ENCODE measurements at places on chromosomes 2 and 18.

GRCh38 chr2:127560931-127561280 lies 25.4 kb downstream of the MYO7B start:
- no peak for DNase-seq

DNA sequence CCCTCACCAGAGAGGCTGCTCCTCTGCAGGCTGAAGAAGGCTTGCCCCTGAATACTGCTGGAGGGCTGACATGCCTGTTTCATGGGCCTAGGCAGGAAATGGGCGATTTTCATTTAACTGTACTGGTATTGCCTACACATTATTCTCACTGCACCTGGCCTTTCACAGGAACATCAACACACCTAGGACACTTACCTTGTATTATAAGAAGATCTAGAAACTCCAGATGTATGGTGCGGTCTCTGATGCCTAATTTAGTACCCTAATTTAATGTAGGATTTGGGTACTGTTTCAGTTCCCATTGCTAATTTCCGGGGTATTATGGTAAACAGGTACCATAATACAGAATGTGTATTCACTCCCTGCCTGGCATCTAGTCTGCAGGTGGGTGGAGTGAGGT lies 146.0 kb downstream of the MYO1B start:
- no peak for DNase-seq

GRCh38 chr2:172647439-172647838 lies 88.2 kb upstream of the RAPGEF4 start:
- DNase-seq: no peak

GRCh38 chr18:59419386-59419785 lies 60.3 kb upstream of the LMAN1 start:
- no peak for DNase-seq

GRCh38 chr18:76495006-76495370 lies at the start of gene ZNF516:
Gene ZNF516 (minus strand): TSS chr18:76495242. CDS start chr18:76443054, 52,188 bp downstream.
- no peak for DNase-seq

- DNase-seq: no peak
These were observed 84.5 kb upstream of the SNTG2 start for GRCh38 chr2:866009-866680.

DNA sequence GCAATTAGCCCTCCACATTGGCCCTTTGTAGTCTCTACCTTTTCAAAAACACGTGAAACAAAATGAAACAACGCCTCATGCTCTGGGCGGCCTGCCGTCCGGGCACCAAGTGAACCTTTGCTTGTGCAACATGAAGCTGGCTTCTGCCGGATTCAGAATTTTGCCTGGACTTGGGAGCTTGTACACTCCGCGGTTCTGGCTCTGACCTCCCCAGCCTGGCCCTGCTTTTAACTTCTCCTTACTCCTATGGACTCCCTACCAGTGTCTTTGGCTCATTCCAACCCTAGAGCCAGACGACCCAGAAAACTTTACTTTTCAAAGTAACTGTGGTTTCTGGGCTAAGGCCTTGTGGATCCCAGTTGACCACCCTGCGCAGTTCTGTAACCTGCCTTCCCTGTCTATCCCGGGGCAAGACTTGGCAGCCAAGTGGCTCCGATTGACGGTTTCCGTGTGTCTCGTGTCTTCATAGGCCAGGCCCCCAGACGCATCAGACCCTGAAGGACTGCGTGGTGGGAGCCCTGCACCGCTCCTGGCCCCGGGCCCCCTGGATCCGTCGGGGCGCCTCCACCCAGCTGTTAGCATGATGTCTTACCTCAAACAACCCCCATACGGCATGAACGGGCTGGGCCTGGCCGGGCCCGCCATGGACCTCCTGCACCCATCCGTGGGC lies 1.9 kb downstream of the OTX1 start:
- DNase-seq: no peak

DNA sequence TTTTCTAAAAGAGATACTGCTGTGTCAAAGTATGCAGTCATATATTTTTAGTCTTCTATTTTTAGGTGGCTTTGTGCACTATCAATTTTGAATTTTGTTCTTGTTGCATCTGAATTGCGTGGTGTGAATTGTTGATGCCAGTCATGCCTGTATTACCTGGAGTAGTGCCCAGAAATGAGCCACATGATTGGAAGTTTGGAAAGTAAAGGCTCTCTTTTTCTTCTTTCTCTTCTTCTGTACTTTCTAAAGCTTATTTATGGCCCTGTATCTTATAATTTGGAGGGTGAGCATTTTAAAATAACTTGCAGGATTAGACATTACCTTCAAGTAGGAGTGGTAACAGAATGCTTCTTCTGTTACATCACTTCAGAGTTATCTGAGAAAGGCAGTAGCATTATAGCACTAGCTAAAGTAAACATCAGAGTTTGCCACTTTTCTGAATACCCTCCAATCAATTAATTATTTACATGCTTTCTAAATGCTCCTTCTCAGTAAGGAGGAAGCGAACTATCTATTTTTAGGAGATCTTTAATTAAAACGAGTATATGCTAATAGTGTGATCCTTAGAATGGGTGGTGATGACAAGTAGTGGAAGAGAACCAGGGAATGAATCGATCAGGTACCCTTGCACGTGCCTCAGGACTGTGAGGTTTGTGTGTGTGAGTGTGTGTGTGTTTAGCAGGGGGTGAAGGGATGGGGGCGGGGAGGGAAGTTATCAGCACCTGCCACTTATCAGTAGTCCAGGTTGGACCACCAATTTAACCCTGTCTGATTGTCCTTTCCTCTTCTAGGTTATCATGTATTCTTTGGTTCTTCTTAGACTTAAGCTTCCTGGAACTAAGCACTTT lies 112.5 kb downstream of the MAP3K20 start:
- no peak for DNase-seq

- DNase-seq: no peak
These were observed 443.3 kb upstream of the MEIS1 start for GRCh38 chr2:65991381-65992197.

DNA sequence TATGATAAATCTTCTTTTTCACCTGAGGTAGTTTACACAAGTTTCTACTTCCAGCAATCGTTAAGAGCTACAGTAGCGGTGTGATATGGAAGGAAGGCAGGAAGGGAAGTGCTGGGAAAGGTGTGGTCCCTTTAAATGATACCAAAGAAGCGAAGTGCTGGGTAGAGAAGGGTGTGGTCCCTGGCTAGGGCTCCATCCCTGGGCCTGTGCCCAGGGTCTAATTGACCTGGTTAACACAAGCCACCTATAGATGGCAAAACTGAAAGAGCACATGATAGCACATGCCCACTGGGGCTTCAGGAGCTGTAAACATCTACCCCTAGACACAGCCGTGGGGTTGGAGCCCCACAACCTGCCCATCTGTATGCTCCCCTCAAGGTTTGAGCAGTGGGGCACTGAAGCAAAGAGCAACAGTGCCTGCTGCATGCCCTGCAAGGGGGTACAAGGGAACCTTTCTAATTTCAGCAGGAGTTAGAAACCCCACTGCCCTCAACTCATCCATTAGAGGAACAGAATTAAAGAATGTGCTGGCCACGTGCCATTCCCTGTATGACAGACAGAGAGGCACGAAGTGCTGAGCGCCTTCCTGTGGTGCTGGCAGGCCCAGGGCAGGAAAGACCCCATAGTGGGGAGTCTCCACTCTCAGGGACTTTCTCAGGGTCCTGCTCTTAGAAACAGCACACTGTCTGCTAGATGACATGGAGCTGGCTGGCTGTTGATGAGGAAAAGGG lies 153.1 kb upstream of the LMAN1 start:
- DNase-seq: no peak

DNA sequence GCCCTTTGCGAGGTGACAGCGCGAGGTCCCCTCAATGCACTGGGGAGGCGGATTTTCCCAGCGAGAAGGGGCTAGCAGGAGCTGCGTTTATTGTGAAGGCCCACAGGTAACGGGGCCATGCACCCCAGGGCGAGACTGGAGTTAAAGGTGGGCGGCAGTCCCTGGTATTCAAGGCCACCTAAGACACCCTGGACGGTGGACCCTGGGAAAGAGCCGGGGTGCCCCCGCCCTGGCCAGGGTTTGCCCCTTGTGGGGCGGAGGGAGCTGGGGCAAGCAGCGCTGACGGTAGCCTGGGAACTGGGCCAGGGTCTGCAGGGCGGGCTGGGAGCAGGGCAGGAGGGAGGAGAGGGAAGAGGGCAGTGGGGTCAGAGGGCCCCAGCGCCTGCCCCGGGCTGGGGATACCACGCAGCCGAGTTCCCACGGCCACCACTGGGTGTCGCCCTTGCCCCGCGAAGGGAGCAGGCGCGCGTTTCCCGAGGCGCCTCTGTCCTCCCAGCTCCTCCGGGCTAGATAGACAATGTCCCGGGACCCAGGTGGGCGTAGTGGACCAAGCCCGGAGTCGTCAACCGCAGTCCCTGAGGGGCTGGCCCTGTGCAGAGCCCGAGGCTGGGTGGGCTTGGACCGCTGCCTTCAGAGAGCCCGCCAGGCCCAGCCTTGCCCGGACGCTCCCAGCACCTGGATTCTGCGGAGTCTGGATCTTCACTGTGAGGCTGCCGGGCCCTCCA lies 80.2 kb downstream of the SMAD4 start:
- DNase-seq: no peak

- no peak for DNase-seq
These were observed 22.3 kb upstream of the DYNC2LI1 start for GRCh38 chr2:43751476-43751990.

DNA sequence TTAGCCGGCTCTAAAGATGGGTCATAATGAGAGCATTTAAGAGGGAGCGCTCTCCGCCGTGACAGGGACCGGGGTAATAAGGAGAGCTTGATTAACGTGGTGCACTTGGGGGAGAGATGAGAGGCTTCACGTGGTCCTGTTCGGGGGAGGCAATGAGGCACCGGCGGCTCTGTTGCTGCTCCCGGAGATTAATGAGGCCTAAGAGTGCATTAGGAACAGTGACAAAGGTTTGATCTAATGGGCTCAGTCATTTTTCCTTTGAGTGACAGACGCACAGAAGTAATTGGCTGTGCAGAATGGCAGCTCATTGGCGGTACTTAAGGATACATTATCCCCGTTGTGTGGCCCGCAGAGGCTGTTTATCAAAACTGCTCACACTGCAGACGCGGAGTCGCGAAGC lies 250.7 kb downstream of the GBX2 start:
- peak; percentile 85 for DNase-seq

GRCh38 chr18:48136051-48136826 lies 205.8 kb upstream of the SMAD2 start:
- DNase-seq: no peak

DNA sequence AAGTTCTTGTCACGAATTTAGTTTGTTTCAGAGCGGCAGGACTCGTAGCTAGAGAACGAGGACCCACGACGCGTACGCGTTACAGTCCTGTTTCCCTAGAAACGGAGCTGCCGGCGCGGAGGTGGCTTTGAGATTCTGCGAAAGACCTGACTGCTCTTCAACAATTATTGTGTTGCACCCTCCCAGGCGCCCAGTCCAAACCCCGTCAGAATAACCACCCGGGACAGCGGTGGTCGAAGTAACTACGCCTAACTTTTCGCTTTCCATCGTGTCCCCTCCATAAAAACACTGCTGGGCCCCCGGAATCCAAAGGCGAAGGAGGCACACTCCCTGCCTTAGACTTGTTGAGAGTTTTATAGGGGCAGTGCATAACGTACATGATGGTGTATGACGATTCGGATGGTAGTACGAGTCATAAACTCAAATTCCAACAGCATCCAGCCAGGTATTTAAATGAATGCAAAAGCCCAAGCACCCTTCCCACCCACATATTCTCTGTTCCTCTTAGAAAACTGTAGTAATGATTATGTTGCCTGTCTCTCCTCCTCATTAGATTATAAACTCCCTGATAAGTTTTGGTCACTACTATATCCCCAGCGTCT lies 651 bp upstream of the STAM2 start:
- DNase-seq: no peak

GRCh38 chr2:23241611-23242245 lies 143.3 kb upstream of the KLHL29 start:
- DNase-seq: no peak

- DNase-seq: no peak
These were observed 35.2 kb upstream of the NOSTRIN start for GRCh38 chr2:168767258-168767657.

GRCh38 chr18:59685501-59685900 lies 11.7 kb downstream of the CCBE1 start:
- DNase-seq: no peak

- DNase-seq: no peak
These were observed 171.7 kb upstream of the SOX11 start for GRCh38 chr2:5520463-5520972.

DNA sequence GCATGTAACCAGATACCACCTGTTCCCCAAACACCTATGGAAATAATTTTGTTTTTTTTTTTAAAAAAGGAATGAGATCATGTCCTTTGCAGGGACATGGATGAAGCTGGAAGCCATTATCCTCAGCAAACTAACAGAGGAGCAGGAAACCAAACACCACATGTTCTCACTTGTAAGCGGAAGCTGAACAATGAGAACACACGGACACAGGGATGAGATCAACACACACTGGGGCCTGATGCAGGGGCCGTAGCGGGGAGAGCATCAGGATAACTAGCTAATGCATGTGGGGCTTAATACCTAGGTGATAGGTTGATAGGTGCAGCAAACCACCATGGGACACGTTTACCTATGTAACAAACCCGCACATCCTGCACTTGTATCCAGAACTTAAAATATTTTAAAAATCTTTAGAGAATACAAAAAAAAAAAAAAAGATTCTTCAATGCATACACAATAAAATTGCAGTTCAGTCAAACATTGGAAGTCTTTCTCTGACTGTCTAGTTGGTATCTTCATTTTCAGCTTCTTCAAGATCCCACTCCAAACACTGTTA lies 11.6 kb upstream of the CASP10 start:
- no peak for DNase-seq

DNA sequence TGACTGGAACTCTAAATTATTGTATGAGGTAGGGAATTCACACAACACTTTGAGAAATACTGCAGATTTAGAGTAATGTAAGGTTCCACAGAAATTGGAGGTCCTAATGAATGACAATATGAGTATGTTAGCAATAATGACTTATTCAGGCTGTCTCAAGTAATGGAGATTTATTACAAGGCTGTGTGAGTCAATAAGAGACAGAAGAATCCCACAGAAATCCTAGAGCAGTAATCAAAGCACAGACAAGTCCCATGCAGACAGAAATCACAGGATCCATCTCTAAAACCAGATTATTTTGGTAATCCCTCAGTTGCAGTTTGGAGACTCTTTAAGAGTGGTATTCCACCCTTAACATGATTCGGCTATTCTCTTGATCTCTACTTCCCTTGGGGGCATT lies 83.6 kb downstream of the FAM161A start:
- DNase-seq: no peak

GRCh38 chr2:127951026-127951425 lies 65.3 kb upstream of the AMMECR1L start:
- DNase-seq: no peak

DNA sequence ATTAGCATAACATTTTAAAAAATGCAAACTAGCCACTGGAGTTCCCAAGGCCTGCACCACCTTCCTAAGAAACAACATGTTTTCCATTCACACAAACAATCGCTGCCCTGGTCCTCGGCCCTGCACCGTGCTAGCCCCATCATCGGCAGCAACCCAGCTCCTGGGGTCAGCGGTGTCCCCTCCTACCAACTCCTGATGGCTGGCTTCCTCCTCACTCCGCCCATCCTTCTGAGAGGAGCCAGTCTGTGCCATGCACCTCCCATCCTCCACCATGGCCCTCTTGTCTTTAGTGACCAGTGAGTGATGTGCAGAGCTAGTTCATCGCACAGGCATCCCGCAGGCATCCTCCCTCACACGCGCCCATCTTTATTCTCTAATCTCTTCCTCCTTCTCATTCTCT lies 81.9 kb downstream of the LONRF2 start:
- no peak for DNase-seq

- DNase-seq: no peak
These were observed 348.7 kb upstream of the GALNT5 start for GRCh38 chr2:156908825-156909224.

- no peak for DNase-seq
These were observed 30.8 kb downstream of the OTX1 start for GRCh38 chr2:63081404-63081803.

Data from NCI-H1417 treated with DMSO at 0.1 percent for 48 hours (cell line).